ENCODE measurements at places on chromosomes 3 and 15.

- no peak overlapping the region for H3K4me3 ChIP-seq
- H3K4me1 ChIP-seq = peaks cover 32% of the 10 kb centered on the region
- H3K36me3 ChIP-seq = peaks cover 27% of the 10 kb centered on the region
- H3K27ac ChIP-seq = no peak overlapping the region
- peaks cover under 1% of the 10 kb centered on the region for H3K27me3 ChIP-seq
Observed at GRCh38 chr15:76196269-76197231, 114.7 kb downstream of the ETFA start.

- H3K4me1 ChIP-seq = no peaks in the 10 kb centered on the region
- no peaks in the 10 kb centered on the region for H3K27me3 ChIP-seq
- H3K27ac ChIP-seq = no peak overlapping the region
Observed at GRCh38 chr3:130895690-130896488, 2.0 kb downstream of the ATP2C1 start.

DNA sequence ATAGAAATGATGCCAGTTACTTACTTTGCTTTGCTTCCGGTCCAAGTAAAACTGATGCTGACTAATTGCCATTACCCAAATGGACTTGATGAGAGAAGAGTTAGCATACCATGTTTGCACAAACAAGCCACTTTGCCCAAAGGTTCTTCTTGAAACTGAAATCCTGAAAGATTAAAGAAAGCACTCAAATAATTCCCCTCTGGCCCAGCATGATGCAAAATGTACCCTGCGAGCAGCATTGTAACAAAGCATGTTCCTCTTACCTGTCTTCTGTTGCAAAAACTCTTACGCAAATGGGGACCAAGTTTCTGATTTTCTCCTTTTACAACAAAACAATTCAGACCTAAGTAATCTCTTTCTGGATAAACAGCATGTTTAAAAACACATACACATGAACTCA, 74.5 kb upstream of the LMOD3 start:
- H3K4me3 ChIP-seq = no peak overlapping the region
- no peaks in the 10 kb centered on the region for H3K4me1 ChIP-seq
- H3K27me3 ChIP-seq = no peaks in the 10 kb centered on the region
- H3K36me3 ChIP-seq = peaks cover 17% of the 10 kb centered on the region

DNA sequence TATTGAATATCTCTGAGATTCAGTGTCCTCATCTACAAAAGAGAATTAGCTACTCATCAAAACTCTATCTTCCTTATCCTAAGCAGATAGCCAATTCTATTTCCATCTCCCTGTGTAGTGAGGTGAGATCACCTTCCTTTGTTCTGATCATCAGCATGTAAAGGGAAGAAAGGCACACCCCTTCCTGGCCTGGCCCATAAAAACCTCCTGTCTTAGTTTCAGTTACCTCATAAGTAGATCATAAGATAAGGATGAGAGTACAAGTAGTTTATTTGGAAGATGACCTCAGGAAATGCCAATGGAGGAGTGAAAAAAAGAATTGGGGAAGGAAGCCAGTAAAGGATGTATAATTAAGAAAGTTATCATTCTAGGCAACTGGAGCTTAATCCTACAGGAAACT, 114.5 kb upstream of the GADL1 start:
- no peak for DNase-seq
- no peak overlapping the region for H3K4me3 ChIP-seq
- no peaks in the 10 kb centered on the region for H3K36me3 ChIP-seq
- no peaks in the 10 kb centered on the region for H3K4me1 ChIP-seq

GRCh38 chr3:59631482-59631881, 581.7 kb upstream of the CFAP20DC start:
- no peak overlapping the region for H3K4me3 ChIP-seq
- no peak overlapping the region for H3K27ac ChIP-seq
- no peak for DNase-seq
- H3K4me1 ChIP-seq = peaks cover 4% of the 10 kb centered on the region

GRCh38 chr3:87900061-87900460, 158.7 kb downstream of the CGGBP1 start:
- no peak overlapping the region for H3K4me3 ChIP-seq
- no peaks in the 10 kb centered on the region for H3K4me1 ChIP-seq
- H3K27me3 ChIP-seq = no peaks in the 10 kb centered on the region

- H3K27me3 ChIP-seq = no peaks in the 10 kb centered on the region
- H3K36me3 ChIP-seq = no peaks in the 10 kb centered on the region
- H3K4me3 ChIP-seq = no peak overlapping the region
- H3K4me1 ChIP-seq = peaks cover 5% of the 10 kb centered on the region
- DNase-seq = no peak
- H3K27ac ChIP-seq = no peak overlapping the region
Observed at GRCh38 chr3:34046154-34046553, 247.7 kb downstream of the PDCD6IP start.

- peak overlapping the region; percentile 63 for H3K4me3 ChIP-seq
- H3K27me3 ChIP-seq = peaks cover 8% of the 10 kb centered on the region
- no peak overlapping the region for H3K27ac ChIP-seq
Observed at GRCh38 chr15:34582461-34583371, 735 bp downstream of the GOLGA8B start.

- H3K27me3 ChIP-seq = no peaks in the 10 kb centered on the region
- H3K27ac ChIP-seq = no peak overlapping the region
- H3K36me3 ChIP-seq = peaks cover 51% of the 10 kb centered on the region
- no peak for DNase-seq
Observed at GRCh38 chr15:101269479-101270223, 7.6 kb downstream of the SELENOS start.

- no peaks in the 10 kb centered on the region for H3K27me3 ChIP-seq
- H3K4me1 ChIP-seq = no peaks in the 10 kb centered on the region
- no peak overlapping the region for H3K27ac ChIP-seq
- no peak for DNase-seq
- H3K4me3 ChIP-seq = no peak overlapping the region
Observed at GRCh38 chr3:100113723-100114412, 433 bp downstream of the FILIP1L start.

- no peaks in the 10 kb centered on the region for H3K4me1 ChIP-seq
- no peak for DNase-seq
- H3K27me3 ChIP-seq = no peaks in the 10 kb centered on the region
- H3K36me3 ChIP-seq = no peaks in the 10 kb centered on the region
Observed at GRCh38 chr3:160638184-160638583, 38.8 kb upstream of the ARL14 start.

- no peak overlapping the region for H3K27ac ChIP-seq
- H3K27me3 ChIP-seq = no peaks in the 10 kb centered on the region
- H3K4me3 ChIP-seq = no peak overlapping the region
- H3K4me1 ChIP-seq = no peaks in the 10 kb centered on the region
Observed at GRCh38 chr3:155785662-155786295, 20.3 kb downstream of the C3orf33 start.

- peaks cover 11% of the 10 kb centered on the region for H3K4me1 ChIP-seq
- no peak overlapping the region for H3K4me3 ChIP-seq
- no peaks in the 10 kb centered on the region for H3K27me3 ChIP-seq
- H3K36me3 ChIP-seq = no peaks in the 10 kb centered on the region
- no peak overlapping the region for H3K27ac ChIP-seq
- no peak for DNase-seq
Observed at GRCh38 chr3:184808021-184808420, 3.9 kb upstream of the VPS8 start.

- no peaks in the 10 kb centered on the region for H3K4me1 ChIP-seq
- DNase-seq = no peak
- H3K27me3 ChIP-seq = no peaks in the 10 kb centered on the region
Observed at GRCh38 chr3:150020527-150020926, 49.8 kb upstream of the PFN2 start.

DNA sequence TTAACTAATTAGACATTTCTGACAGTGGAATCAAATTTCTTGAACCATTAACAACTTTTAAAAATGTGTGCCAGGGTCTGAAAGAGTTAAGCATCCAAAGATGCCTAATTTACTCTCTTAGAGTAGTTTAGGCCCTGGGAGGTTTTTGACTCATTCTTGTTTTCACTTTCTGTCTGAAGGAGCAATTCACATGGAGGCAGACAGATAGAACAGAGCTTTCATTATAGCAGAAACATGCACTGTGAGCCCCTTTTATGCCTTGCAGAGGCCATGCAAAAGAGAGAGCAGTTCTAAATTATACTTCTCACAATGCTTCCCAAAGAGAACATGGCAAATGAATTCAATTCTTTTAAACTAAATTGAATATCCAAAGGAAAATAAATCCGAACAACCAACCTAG, 554.8 kb downstream of the MFSD1 start:
- DNase-seq = peak; percentile 43
- peaks cover 9% of the 10 kb centered on the region for H3K4me1 ChIP-seq
- H3K4me3 ChIP-seq = no peak overlapping the region
- H3K27me3 ChIP-seq = no peaks in the 10 kb centered on the region
- peak overlapping the region; percentile 80 for H3K27ac ChIP-seq

GRCh38 chr3:17116007-17116600, 231.3 kb downstream of the PLCL2 start:
- H3K27me3 ChIP-seq = no peaks in the 10 kb centered on the region
- peak; percentile 3 for DNase-seq
- no peak overlapping the region for H3K4me3 ChIP-seq
- no peaks in the 10 kb centered on the region for H3K36me3 ChIP-seq
- H3K4me1 ChIP-seq = no peaks in the 10 kb centered on the region
- H3K27ac ChIP-seq = no peak overlapping the region

DNA sequence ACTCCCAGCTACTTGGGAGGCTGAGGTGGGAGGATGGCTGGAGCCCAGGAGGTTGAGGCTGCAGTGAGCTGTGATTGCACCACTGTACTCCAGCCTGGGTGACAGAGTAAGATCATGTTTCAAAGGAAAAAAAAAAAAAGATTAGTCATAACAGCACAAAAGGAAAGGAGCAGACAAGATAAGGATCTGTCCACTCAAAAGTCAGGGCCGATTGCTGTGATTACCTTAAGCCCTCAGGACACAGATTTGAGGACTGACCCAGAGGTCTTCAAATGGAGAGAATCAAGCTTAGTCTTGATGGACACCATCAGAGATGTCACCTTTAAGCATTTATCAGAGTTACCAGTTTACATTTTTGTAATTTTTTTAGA, 23.9 kb upstream of the HEG1 start:
- H3K4me1 ChIP-seq = no peaks in the 10 kb centered on the region
- no peak overlapping the region for H3K27ac ChIP-seq
- H3K4me3 ChIP-seq = no peak overlapping the region
- H3K36me3 ChIP-seq = no peaks in the 10 kb centered on the region

DNA sequence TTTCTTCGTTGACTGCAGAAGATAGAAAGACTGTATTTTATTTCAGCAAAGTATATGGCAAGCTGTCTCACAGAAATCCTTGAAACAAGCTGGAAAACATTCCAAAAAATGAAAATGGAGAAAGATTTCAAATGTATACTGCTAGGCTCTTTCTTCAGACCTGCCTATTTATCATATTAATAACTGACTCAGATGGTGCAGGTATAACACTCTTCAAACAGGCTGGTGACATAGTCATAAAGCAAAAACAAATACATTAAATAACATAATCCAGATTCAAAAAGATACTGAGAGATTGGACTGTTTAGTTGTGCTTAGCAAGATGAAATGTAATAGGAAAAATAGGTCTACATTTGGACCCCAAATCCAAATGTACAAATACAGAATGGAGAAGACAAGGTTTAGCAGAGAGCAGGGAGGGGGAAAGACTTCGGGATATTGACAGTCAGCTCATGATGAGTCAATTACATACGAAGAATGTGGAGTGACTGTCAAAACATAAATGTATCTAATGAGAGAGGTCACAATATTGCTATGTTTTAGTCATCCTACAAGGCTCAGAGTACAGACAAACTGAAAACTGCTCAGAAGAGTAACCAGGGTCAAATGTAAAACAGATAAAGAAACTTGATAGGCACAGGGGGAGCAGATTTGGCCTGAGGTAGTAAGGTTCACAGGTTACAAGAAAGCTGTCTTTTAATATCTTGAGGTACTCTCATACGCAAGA, 88.7 kb downstream of the DMXL2 start:
- no peak overlapping the region for H3K27ac ChIP-seq
- H3K36me3 ChIP-seq = peaks cover 5% of the 10 kb centered on the region
- no peak for DNase-seq
- no peaks in the 10 kb centered on the region for H3K4me1 ChIP-seq

- H3K27ac ChIP-seq = no peak overlapping the region
- H3K27me3 ChIP-seq = no peaks in the 10 kb centered on the region
- no peaks in the 10 kb centered on the region for H3K36me3 ChIP-seq
- H3K4me1 ChIP-seq = no peaks in the 10 kb centered on the region
- H3K4me3 ChIP-seq = no peak overlapping the region
- DNase-seq = no peak
Observed at GRCh38 chr3:143831994-143832393, 16.3 kb downstream of the SLC9A9 start.

GRCh38 chr3:22960105-22960984, 242.8 kb upstream of the UBE2E2 start:
- H3K27me3 ChIP-seq = no peaks in the 10 kb centered on the region
- peak; percentile 48 for DNase-seq
- H3K27ac ChIP-seq = no peak overlapping the region
- H3K4me1 ChIP-seq = no peaks in the 10 kb centered on the region
- peak overlapping the region; percentile 12 for H3K4me3 ChIP-seq

DNA sequence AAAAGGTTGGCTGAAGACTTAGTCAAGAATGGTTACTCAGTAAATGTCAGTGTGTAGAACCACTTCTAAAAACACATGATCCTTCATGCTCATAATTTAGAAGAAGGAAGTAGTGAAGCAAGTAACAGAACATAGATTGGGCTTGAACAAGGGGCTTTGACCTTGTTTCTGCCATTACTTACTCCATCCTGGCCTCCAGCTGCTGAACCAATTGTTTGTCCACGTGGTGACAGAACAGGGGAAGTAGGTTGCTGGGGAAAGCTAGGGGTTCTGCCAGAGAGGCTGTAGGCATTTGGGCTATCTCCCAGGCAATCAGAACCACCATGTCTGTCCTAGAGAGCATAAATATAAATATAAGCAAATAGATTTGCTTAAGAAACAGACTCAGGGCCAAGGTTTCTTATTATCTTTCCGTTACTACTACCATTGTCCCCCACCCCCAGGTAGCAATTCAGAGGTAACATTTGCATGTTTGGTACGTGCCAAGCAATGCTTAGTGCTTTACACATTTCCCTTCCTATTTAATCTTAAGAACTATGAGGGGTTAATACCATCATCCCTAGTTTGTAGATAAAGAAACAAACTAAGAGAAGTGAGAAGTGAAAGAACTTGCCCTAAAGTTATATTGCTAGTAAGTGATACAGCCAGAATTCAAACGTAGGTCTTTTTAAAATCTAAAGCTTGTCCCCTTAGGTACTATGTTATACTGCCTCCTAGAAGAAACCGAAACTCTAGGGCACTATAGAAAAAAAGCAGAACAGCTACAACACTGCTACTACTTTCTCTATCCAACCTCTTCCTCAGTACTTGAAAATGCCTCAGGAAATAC, 3.0 kb upstream of the SPG11 start:
- DNase-seq = no peak
- H3K36me3 ChIP-seq = peaks cover 3% of the 10 kb centered on the region
- no peak overlapping the region for H3K4me3 ChIP-seq

DNA sequence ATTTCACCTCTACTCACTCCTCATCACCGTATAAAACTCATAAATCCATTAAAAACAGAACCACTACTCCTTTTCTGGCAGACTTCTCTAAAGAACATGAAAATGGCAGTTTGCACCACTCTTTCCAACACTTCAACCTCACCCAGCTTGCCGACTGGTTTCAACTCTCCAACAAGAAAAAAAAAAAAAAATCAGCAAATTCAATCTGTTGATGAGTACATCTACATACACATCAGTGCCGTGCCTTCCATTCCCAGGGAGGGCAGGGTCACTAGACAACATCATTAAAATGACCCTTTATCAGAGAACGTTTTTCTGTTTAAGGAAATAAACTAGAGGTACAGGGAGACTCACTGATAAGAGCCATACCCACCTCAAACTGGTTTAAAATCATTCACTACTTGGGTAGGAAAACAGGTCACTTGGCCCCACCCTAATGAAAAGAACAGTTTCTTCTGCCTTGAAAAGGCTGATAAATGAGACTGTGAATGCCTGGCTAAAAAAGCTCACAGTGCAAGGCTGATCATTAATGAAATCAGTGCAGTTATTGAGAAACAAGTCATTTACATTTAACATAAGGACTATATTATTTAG, 6.0 kb downstream of the ANXA2 start:
- peaks cover under 1% of the 10 kb centered on the region for H3K27me3 ChIP-seq
- no peak for DNase-seq
- H3K27ac ChIP-seq = peak overlapping the region; percentile 91
